HS-27A (cell line): ENCODE measurements at places on chromosomes 7 and 10.

DNA sequence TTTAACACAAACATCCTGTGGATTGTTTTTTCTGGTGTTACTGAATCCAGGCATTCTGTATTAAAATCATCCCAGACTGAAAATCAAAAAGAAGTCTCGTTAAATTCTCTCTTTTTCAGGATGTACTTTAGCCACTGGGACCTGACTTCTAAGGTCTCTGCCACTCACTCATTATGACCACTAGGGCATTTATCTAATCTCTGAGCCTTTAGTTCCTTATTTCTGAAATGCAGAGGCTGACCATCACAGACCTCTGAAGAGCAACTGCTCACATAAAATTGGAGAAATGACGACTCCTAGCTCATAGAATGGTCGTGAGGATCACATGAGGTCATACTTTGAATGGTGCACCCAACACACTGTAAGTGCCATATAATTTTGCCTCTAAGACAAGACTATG, 63.2 kb downstream of the KCNMA1 start:
- DNase-seq = no peak

DNA sequence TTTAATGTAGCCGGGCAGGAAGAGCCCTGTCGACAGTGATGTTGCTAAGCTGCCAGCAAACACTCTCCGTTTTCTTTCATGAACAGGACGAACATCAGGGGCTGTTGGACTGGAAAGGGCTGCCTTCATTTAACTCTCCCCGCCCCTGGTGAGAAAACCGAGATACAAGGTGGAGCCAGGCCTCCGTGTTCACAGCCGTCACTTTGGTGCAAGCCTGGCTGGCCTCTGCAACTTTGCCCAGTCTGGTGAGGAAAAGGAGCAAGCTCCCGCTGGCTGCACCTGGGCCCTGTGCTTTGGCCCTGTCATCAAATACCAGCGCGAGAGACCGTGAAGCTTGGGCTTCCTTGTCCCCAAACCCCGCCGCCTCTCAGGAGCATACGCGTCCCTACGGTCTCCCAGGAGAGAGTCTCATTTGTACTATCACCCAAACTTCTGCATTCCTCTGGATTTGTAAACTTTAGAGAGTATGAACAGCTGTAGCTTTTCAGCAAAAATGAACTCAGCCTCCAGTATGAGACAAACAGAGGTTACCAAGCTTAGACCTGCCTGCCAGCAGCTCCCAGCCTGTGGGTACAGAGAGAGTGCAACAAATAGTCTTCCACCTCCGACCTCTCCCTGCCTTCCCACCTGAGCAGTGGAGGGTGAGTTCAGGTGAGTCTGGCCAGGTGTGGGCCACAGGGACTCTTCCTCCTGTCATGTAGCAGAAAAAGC, 445.3 kb upstream of the MGMT start:
- DNase-seq = no peak

DNA sequence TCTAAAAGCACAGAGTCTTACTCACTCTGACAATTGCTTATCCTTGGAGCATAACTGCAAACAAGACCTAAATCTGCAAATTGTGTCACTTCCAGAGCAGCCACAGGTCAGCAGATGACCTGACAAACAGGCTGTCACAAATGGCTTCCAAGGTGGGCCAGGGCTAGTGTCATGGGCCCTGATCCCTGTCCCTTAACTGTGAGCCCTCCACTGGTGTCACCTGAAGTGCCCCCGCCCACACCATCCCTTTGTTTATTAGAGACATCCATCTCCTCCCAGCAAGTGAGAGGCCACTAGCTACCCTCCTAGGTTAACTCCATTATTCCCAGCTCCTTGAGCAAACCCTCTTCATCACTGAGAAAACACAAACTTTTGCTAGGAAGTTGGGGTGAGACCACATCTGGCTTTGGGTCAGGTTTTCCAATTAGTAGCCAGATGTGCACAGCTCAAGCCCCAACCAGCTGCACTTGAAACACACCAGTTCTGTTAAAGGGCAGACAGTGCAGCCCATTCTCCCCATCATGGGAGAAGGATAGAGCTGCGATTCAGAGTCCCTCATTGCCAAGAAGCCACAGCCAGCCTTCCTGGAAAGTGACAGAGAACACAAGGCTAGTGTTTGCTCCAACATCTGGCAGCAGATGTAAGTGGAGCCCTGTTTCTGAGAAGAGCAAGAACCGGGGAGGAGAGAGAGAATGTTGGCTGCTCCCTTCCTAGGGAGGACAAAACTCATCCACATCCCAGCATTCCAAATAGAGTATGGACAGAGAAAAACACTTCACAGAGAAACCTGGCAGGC, 75.7 kb upstream of the NANOS1 start:
- no peak for DNase-seq

GRCh38 chr7:156109076-156109475, 296.8 kb upstream of the SHH start:
- DNase-seq = no peak

- DNase-seq = no peak
These were observed 47.1 kb downstream of the HIBADH start for GRCh38 chr7:27615420-27616185.

DNA sequence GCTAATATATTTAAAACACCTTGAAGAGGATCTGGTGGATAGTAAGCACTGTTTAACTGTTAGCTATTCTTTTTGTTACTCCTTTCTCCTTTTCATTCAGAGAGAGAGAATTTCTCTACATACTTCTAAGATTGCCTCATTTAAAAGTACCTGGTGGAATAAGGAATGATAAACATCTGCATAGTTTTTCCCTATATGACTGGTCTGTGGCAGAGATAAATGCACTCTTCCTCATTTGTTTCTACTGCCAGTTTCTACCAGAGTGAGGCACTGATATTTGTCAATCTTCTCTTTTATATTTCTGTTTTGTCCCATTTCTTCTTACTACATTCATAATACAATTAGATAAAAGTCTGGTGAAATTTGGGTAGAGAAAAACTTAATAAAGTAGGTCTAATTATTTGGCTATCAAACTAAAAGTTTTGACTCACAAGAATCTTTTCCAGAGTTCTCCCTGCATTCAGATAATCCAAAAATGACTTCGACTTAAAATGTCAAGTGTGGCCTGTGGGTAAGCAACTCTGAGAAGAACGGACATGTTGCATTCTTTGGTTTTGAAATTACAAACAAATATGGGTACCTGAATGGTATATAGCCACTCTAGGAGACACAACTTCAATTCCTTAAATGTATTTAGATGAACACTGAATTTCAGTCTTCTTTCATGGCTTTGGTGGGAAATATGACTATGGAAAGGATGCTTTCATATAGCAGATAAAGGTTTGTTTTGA, 38.8 kb downstream of the RNLS start:
- DNase-seq = no peak
